ENCODE measurements at places on chromosomes 6 and 20.

DNA sequence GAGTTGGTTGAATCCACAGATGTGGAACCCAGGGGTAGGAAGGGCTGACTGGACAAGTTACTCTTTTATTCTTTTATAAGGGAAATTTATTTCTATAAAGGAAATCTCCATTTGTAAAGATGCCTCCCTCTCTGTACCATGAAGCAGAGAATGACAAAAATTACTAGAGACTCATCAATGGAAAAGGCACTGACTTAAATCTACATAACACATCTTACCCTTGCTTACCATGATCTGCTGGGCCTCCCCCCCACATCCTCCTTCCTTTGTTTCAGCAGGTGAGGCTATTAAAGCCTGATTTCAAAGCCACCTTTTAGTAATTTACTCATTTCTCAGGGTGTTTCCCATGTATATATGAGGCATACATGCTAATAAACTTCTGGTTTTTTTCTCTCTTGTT lies 130.2 kb upstream of the HDDC2 start:
- DNase-seq: no peak

DNA sequence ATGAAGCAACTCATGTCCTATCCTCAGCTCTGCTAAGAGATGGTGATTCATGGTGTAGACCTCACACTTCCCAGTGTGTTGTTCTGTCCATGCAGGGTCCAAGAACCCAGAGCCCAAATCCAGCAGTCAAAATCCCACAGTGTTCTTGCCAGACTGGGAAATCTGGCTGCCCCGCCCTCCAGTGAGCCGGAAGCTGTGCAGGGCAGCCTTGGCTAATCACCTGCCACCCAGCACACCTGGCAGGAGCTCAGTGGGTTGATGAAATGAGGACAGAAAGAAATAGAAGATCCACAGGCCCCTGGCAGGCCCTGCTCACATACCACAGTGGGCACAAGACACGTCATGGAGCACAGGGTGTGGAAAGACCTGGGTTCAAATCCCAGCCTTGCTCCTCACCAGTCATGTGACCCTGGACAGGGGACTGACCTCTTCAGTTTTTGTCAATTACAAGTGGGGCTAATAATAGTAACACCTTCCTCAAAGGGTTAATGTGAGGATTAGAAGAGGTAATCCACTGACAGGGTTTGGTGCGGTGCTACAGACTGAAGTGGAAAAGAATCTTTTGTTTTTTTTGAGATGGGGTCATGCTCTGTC lies 13.6 kb upstream of the GUCA1A start:
- no peak for DNase-seq

- DNase-seq: no peak
Observed at GRCh38 chr6:209432-210103, 82.7 kb upstream of the DUSP22 start.

GRCh38 chr6:140586426-140587061 lies 1212.1 kb upstream of the CITED2 start:
- DNase-seq: no peak

DNA sequence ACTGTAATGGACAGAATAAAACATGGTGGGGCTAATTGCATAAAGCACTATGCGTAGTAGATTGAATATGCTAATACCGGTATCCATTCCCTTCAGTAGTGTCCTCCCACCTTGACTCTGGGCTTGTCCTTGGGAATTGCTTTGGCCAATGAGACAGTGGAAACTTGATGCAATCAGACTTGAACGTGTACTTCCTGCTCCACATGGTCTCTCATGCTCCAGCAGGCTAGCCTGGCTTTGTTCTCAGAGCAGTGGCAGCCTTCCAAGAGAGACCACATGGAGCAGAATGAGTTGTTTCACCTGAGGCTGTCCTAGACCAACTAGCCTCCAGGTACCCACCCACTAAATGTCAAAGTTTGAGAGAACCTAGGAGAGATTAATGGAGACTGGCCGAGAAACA lies 37.0 kb upstream of the BTBD3 start:
- DNase-seq: no peak

GRCh38 chr6:7073821-7074525 lies 33.8 kb upstream of the RREB1 start:
- DNase-seq: no peak

DNA sequence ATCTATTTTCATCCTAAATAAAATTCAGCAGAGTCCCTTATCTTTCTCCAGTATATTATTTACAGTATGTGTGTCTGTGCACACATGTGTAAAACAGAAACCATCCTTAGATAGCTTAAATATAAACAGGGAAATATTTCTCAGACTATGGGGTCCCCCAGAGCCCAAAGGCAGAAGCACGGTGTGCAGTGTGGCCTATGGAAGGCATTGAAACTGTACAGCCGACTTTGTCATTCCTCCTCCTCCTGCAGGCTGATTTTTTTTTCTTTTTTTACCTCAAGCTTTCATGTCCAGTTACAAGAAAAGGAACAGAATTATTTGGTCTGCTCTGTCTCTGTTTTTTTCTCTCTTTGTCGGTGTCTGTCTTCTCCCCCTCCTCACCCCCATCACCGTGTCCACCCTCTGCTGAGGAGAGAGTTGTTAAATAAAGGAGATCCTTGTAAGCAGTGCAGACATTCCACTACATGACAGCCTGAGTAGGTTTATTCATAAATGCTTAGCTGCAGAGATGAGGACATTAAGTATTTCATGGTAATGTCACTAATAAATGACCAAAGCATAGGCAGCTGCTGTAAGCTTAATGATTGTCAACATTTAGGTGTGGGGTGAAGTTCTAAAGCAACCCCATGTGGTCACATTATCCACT lies 31.8 kb upstream of the SLC35D3 start:
- no peak for DNase-seq

DNA sequence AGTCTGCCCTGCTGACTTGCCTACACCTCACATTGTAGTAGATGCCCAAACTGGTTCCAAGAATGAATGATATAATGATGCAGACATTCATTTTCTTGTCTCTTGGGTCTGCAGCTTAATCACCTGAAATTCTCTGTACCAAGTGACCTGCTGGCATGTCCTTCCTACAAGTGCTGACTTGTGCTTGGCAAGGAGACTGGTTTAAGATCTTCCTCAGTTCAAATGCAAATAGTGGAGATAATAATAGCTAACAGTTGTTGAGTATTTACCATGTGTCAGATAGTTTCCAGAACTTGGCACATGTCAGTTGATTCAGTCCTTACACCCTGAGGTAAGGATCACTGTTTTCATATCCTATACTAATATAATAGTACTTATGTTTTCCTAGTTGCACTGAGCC lies 223.4 kb downstream of the SLC24A3 start:
- DNase-seq: no peak

- no peak for DNase-seq
Observed at GRCh38 chr20:61656198-61656597, 404.1 kb downstream of the CDH4 start.
